ENCODE measurements at places on chromosomes 4 and X.

GRCh38 chr4:23388699-23389395 lies 501.0 kb downstream of the PPARGC1A start:
- DNase-seq = no peak

- DNase-seq = no peak
These were observed 38.8 kb downstream of the GAB1 start for GRCh38 chr4:143375326-143376073.

DNA sequence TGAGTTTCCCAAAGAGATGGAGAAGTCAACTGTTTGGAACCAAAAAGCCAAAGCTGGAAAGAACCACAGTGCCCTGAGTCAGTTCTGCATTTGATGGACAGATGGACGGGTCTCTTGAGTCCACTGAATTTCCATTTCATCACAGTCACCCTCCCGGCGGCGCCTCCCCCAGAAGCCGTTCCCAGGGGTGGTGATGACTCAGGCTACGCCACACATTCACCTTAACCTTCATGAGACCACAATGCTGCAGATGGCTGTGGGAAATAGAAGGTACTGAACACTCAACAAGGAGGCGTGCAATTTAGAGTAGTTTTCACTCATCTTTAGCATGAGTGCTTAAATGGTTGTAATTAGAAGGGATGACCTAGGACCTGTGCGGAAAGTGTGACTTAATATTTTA lies 61.3 kb downstream of the STOX2 start:
- no peak for DNase-seq

- DNase-seq = no peak
These were observed 27.8 kb downstream of the VSIG4 start for GRCh38 chrX:66012094-66012534.

DNA sequence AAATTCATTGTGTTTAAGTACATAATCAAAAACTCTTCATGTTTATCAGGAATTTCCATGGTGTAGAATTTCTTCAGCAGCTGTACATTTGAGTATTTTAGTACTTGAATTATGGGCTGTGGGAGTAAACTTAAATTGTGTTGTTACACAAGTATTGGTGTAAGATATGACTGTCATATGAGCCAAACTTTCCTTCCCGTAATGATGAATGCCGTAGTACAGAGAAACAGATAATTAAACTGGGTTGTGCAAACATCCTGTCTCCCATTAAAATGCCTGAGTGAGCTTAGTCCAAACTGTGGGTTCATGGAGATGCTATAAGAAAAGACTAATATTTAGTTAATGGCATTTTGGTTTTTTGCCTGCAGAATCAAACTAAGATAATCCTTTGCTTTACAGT lies 159.2 kb downstream of the SLC4A4 start:
- DNase-seq = no peak

DNA sequence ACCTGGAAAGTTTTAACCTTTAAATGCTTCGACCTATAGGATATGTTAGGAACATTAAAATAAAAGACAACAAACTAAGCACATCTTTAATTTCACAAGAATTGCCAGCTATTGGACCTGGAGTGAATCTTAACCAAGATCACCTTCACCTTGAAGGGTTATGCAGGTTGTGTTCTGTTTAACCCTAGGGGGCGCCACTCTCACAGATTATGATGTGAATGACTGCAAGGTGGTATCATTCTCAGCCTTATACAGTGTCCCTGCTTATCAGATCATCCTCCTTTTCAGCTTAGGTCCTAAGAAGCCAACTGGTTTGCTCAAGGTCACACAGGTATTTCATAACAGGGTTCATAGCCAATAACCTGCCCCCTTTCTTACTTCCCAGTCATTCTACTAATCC lies 23.5 kb downstream of the INTS6L start:
- no peak for DNase-seq

DNA sequence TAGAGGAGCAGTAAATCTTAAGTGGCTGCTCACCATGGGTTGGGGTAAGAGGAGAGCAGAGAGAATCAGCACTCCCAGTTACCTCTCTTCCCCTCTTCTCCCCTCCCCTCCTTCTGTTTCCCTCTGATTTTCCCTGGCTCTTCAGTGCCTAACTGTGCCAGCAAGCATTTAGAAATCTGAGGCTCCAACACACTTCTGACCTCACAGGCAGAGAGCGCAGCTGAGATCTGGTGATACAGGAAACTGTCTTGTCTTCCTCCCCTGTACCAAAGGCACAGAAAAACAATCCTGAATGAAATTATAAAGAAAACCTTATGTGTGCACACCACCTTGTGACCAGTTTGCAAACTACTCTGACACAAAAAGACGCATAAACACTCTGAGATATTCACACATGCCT lies 82.4 kb upstream of the SMIM10 start:
- DNase-seq = no peak

GRCh38 chrX:148904421-148905111 lies 404.1 kb downstream of the AFF2 start:
- DNase-seq = no peak

GRCh38 chrX:118239178-118239870 lies 106.6 kb upstream of the WDR44 start:
- DNase-seq = no peak

DNA sequence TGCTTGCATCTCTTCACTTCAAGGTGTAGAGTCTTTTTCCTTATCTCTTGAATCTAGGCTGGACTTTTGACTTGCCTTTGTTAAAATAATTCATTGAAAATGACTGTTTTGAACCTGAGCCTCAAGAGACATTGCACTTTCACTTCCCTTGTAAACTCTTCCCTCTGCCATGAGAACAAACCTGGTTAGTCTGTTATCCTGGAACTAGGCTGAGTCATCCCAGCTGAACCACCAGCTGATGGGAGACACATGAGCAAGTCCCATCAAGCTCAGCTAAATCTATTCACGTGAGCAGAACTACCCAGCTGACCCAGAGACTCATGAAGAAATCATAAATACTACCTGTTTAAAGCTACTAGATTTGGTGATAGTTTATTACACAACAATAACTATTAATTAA lies 202.3 kb upstream of the CENPE start:
- DNase-seq = no peak

- no peak for DNase-seq
These were observed 52.9 kb downstream of the PPP2R2C start for GRCh38 chr4:6419452-6420028.

- DNase-seq = no peak
These were observed 89.7 kb downstream of the ZNF718 start for GRCh38 chr4:213971-214370.

- DNase-seq = no peak
These were observed 3.7 kb upstream of the C4orf36 start for GRCh38 chr4:86895692-86896488.

- DNase-seq = no peak
These were observed 330.4 kb downstream of the GBA3 start for GRCh38 chr4:23023121-23023520.

- DNase-seq = no peak
These were observed 22.3 kb upstream of the MAOA start for GRCh38 chrX:43633757-43634156.
